ENCODE measurements at places on chromosomes 5 and 9. TPM values are rescaled to one million over a fixed set of nuclear protein-coding genes. Genes with fewer than 3 reads are reported as not detected.

The MAMDC4 gene
- 11.3 TPM for total RNA-seq

The ADGRV1 gene
- 631 TPM for total RNA-seq

The SV2C gene
- 1.9 TPM for total RNA-seq

The C5orf63 gene
- total RNA-seq: 10.0 TPM

The PCDHB14 gene
- total RNA-seq: 28.2 TPM
